ENCODE measurements at places on chromosomes 7 and 10.

- DNase-seq = no peak
These were observed 758 bp downstream of the TMEM168 start for GRCh38 chr7:112789453-112789816.

- no peak for DNase-seq
These were observed 46.5 kb downstream of the SLK start for GRCh38 chr10:104013489-104013888.

DNA sequence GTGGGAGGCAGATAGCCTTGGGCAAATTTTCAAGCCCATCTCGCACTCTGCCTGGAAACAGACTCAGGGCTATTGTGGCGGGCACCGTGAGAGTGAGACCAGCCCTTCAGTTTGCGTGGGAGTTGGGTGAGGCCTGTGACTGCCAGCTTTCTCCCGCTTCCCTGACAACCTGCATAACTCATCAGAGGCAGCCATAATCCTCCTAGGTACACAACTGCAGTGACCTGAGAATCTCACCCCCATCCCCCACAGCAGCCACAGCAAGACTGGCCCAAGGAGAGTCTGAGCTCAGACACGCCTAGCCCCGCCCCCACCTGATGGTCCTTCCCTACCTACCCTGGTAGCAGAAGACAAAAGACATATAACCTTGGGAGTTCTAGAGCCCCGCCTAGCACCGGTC is 275.4 kb downstream of the GRID1 start:
- DNase-seq = no peak

DNA sequence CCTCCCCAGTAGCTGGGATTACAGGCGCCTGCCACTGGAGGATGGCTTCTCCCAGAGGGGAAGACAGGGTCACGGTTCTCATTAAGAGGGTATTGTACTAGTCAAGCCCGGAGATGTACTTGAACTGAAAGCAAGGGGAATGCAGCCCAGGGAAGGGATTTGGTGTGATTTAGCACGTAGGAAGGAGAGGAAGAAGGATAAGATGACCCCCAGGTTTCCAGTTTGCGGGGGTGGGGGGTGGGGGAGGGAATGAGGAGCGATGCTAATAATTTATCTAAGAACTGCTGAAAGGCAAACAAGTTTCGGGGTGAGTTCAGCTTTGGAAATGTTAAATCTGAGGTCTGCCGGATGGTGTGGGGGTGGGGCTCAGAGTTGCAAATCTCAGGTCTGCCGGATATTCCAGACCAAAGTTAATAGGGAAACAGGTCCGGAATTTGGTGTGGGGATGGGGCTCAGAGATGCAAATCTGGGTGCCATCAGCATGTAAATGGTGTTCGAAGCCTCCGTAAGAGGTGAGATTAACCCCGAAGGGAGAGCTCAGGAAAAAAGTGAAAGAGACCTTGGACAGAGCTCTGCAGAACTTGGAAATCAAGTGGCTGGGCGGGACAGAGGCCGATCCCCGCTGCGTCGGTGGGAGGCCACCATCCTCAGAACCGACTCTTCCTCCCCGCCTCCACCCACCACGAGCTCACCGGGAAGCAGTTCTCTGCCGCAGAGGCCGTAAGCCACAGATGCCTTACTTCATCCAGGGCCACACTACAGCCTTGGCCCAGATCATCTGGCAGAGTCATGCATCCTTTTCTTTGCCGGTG is 1.6 kb upstream of the SEPHS1 start:
- DNase-seq = no peak

DNA sequence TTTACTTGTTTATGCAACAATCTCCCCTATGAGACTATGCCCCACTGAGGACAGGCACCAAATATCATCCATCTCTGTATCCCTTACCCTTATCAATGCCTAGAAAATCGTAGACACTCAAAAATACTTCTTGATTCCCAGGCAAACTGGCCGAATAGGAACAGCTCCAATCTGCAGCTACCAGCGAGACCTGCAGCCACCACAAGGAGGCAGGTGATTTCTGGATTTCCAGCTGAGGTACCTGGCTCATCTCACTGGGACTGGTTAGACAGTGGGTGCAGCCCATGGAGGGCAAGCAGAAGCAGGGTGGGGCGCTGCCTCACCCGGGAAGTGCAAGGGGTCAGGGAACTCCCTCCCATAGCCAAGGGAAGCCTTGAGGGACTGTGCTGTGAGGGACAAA is 10.8 kb upstream of the PPP1R3C start:
- DNase-seq = no peak

DNA sequence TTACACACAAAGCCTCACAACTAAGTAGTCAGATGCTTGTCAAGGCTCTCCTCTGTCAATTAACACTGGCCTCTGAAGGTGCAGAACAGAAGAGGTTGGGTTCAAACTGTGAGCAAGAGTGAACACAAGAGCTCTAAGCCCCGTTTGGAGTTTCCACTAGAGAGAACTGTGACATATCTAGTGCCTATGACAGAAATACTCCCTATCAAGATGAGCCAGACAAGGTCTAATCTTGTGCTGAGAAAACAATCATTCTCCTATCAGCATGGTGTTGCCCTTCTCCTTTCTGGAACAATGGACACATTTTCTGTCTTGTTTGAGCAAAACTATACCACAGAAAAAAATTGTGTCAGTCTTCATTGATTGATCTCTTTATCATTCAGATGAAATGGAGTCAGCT is 62.4 kb upstream of the CCDC71L start:
- no peak for DNase-seq

DNA sequence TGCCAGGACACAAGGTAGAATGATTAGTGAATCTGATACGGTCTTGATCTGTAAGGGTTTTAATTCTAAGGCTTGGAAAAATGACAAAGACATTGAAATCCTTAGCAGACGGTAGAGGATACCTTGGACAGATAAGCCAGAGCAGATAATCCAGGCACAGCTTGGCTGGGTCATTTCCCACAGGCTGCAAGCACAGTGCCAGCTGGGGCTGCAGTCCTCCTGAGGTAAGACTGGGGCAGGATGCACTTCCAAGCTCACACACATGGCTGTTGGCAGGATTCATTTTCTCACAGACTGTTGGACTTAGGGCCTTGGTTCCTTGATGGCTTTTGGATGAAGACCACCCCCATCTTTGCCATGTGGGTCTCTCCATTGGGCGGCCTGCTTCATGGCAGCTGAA is 63.2 kb upstream of the BMPER start:
- peak; percentile 4 for DNase-seq

- DNase-seq = peak; percentile 46
These were observed 85.9 kb downstream of the ADARB2 start for GRCh38 chr10:1651270-1651966.

DNA sequence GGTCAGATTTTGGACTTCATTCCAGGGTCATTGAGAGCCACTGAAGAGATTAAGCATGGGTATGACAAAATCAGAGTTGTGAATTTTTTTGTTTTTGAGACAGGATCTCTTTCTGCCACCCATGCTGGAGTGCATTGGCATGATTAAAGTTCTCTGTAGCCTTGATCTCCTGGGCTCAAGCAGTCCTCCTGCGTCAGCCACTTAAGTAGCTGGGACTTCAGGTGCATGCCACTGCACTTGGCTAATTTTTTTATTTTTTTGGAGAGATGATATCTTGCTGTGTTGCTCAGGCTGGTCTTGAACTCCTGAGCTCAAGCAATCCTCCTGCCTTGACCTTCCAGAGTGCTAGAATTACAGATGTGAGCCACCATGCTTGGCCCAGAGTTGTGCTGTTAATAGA is 52.5 kb upstream of the GLCCI1 start:
- DNase-seq = no peak

GRCh38 chr10:34406463-34407323 is 408.4 kb downstream of the PARD3 start:
- DNase-seq = no peak

- DNase-seq = no peak
These were observed 29.7 kb downstream of the KLRG2 start for GRCh38 chr7:139453673-139454321.

DNA sequence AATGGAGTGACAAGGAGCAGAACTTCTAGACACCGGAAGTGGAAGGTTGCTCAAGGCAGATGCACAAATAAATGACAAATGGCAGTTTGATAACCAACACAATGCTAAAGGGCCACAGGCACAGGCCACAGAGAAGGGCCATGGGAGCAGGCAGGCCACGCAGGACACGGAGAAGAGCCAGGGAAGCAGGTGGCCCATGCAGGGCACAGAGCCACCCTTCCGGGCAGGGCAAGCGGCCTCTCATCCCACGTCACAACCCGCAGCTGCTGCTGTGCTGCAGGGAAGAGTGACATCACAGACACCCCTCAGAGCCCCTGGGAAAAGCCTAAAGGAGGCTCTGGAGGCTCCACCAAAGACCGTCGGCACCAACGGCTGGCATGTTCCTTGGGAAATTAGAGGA is 328.5 kb downstream of the PTPRN2 start:
- DNase-seq = no peak

DNA sequence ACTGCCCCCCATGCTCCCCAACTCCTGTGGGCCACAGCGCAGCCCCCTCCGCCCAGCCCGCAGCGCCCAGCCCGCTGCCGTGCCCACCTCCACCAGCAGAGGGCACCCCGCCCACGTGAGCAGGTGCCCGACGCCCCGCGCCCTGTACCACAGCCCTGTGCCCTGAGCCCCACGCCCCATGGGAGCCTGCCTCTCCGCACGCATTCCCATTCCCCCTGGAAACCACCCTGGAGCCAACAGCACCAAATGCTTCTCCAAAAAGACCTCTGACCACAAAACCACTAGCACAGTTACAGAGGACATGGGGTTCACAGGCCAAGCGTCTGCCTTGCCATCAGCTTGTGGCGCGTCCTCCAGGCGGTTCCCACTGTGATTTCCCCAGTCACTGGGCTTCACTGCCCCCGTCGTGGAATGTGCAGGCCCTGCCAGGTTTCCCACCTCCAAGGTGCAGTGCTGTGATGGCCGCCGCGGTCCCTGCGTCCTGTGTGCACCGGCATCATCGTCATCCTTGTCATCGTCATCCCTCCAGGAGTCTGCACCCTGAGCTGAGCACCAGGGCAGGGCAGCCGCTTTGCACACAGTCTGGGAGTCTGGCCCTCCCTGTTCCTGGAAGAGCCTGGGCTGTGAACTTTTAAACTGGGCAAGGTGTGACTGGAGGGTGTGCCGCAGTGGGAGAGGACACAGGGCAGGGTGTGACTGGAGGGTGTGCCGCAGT is 61.7 kb downstream of the PWWP2B start:
- DNase-seq = no peak

DNA sequence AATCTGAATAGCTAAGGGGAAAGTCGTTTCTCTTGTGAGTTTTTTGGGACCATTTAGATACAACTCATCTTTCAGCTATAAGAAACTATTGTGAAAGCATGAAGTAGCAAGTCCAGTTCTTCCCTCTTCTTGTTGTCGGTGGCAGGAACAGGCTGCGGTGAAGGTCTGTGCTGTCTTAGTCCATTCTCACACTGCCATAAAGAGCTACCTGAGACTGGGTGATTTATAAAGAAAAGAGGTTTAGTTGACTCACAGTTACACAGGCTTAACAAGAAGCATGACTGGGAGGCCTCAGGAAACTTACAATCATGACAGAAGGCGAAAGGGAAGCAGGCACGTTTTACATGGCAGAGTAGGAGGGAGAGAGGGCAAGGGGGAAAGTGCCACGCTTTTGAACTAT is 261.8 kb downstream of the GATA3 start:
- DNase-seq = no peak

GRCh38 chr10:63689768-63690167 is 168.6 kb downstream of the REEP3 start:
- DNase-seq = no peak

DNA sequence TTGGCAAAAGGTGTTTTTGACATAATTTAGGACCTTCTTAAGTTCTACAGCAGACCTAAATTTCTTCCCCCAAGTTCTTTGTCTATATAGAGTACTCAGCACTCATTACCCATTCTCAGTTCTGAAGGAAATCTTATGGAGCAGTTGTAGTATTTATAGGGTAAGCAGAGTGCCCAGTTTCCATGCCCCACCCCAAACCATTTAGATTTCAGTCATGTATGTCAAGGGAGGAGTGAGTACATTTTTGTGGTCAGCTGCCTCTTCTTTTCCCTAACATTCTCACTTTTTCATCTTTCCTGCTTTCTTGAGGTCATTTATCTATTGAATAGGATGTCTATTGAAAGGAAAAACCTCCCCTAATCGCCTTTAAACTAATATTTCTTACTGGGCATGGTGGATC is 83.3 kb downstream of the KAT6B start:
- DNase-seq = no peak

DNA sequence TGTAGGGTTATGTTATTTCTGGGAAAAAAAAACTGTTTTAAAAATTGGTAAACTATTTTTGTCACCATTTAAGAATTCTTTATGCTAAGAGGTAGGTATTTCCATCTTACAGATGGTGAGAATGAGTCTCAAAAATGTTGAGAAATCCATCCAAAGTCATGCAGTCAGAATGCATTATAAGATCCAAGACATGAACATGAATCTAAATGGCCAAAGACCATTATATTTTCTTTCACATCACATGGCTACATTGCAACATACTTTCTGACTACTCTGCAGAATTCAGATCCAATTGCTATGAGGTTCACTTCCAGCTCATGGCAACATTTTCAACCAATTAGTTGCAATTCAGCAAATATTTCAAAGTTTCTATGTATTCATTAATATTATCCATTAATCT is 181.2 kb downstream of the TWIST1 start:
- DNase-seq = no peak

GRCh38 chr10:8463853-8464252 is 409.4 kb downstream of the GATA3 start:
- no peak for DNase-seq

- peak; percentile 15 for DNase-seq
These were observed 207.9 kb upstream of the MYO3A start for GRCh38 chr10:25725917-25726716.

DNA sequence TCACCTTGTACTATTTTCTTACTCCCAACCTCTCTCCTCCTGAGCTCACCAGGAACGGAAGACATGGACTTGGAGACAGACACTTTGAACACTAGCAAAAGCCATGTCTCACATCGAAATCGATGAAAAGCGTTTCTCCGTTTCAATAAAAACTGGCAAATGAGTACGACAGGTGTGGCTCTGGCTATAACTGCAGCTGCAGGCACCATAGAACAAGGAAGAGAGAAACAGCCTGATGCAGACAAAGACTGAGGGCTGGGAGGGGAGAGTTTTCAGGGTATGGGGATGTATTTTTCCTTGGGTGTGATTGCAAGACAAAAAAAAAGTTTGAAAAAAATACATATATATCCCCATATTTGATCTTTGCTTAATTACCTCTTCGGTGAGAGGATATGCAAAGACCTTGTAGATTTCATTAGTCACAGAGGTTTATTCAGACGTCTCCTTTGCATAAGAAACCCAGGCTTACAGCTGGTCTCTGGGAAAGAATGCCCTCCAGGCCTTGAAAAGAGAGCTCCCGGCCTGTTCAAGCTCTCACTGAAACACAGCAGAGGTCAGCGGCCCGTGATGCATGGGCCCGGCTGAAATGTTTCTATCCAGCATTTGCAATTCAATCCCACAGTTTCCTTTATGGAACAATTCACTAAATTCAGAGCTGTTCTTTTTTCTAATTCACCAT is 63.1 kb downstream of the TLL2 start:
- DNase-seq = no peak

GRCh38 chr10:1061930-1062774 is 6.0 kb downstream of the WDR37 start:
- DNase-seq = no peak

Data from NCI-H1694 (cell line).